ENCODE measurements at places on chromosomes 5 and 9. TPM values are rescaled to one million over a fixed set of nuclear protein-coding genes. Genes with fewer than 3 reads are reported as not detected.

PCDHGA6 gene
- 0.21 TPM for total RNA-seq

PDCD1LG2 gene
- total RNA-seq, result 1.2 TPM

GRCh38 chr5:178453224-178453623, 137.0 kb downstream of the COL23A1 start:
- H3K27ac ChIP-seq, result no peak overlapping the region
- H3K36me3 ChIP-seq, result no peaks in the 10 kb centered on the region
- no peak overlapping the region for H3K4me3 ChIP-seq
- no peaks in the 10 kb centered on the region for H3K27me3 ChIP-seq
- no peak for DNase-seq
- no peaks in the 10 kb centered on the region for H3K4me1 ChIP-seq

BHMT gene
- total RNA-seq, result not detected

- no peaks in the 10 kb centered on the region for H3K27me3 ChIP-seq
- no peaks in the 10 kb centered on the region for H3K4me1 ChIP-seq
- H3K36me3 ChIP-seq, result no peaks in the 10 kb centered on the region
Measured at GRCh38 chr5:131965826-131966415, 20.5 kb upstream of the MEIKIN start.

GRCh38 chr9:11871852-11872251, 821.3 kb upstream of the TYRP1 start:
- H3K4me3 ChIP-seq, result no peak overlapping the region
- no peak for DNase-seq
- H3K27ac ChIP-seq, result no peak overlapping the region
- no peaks in the 10 kb centered on the region for H3K27me3 ChIP-seq

CDC20B gene
- total RNA-seq, result not detected

DNA sequence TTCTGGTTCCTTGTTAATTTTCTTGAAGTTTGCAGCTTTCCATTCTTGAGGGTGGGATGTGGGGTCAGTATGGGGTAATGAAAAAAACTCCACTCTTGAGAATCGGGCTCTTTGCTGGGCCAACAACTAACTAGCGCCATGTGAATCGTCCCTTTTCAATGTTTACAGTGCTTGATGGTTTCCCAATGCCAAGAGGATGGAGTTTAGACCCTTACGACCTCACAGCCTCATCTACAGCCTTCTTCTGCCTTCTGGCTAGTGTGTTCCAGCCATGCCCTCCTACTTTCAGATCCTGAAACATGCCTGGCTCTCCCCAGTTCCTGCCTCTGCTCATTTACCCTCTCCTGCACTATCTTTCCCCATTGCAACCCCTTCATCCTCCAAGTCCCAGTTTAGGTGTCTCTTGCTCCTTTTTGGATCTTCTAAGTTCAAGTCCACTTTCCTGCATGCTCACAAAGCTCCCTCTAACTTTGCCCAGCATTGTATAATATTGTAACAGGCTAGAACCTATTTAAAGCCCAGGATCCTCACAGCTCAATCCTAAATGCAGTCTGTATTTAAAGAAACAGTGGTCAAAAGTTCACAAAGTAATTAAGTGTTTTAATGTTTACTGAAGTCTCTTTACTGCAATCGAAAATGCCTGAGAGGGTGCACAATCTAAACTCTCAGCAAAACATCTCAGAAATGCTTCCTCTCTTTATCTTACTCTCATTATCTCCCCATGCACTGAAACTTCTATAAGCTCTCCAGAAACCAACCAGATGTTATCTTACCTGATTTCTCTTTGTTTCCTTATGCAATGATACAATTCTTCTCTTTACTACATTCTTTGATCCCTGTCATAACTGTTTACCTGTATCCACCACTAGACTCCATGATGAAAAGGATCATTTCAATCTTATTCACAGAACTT, 20.6 kb upstream of the CAST start:
- H3K36me3 ChIP-seq, result no peaks in the 10 kb centered on the region
- DNase-seq, result no peak
- H3K27me3 ChIP-seq, result no peaks in the 10 kb centered on the region
- H3K4me3 ChIP-seq, result no peak overlapping the region

- no peaks in the 10 kb centered on the region for H3K4me1 ChIP-seq
- no peaks in the 10 kb centered on the region for H3K36me3 ChIP-seq
- H3K27me3 ChIP-seq, result no peaks in the 10 kb centered on the region
- H3K4me3 ChIP-seq, result no peak overlapping the region
Measured at GRCh38 chr5:114412510-114413171, 50.8 kb downstream of the KCNN2 start.

SOWAHA gene
- total RNA-seq, result not detected

GRCh38 chr5:119418606-119419100, 33.6 kb upstream of the HSD17B4 start:
- no peaks in the 10 kb centered on the region for H3K4me1 ChIP-seq
- DNase-seq, result no peak
- peak overlapping the region; percentile 14 for H3K27ac ChIP-seq
- no peaks in the 10 kb centered on the region for H3K36me3 ChIP-seq
- H3K4me3 ChIP-seq, result no peak overlapping the region

PCDHGC4 gene
- 0.84 TPM for total RNA-seq

FOXI1 gene
- total RNA-seq, result not detected

DNA sequence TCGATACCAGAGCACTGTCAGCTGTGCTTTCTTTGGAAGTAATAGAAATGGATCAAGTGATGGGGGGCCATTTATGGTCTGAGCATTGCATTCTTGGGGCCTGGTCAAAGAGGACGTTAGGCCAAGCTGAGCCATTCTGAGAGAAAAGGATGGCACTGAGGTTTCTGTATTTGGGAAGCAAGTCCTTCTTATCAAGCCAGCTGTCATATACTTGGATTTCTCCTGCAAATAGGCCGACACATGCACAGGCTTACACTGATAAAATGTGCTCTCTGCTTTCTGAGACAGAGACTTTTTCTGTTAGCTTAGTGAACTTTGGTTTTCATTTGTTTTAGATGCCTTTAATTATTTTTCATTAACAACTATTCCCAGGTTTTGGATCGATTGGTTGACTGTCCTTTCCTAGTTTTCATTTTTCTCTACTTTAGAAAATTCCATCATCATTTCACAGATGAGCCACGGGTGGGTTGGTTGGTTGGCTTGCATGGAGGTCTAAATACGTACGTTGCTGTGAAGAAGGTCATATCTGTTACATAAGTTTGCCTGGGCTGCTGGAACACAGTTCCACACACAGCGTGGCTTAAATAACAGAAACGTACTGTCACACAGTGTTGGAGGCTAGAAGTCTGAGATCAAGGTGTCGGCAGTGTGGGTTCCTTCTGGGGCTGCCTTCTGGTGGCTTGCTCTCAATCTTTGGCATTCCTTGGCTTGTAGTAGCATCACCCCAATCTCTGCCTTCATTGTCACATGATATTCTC, 20.3 kb downstream of the TMOD1 start:
- no peaks in the 10 kb centered on the region for H3K4me1 ChIP-seq
- H3K27ac ChIP-seq, result no peak overlapping the region
- DNase-seq, result no peak

ACOT12 gene
- not detected for total RNA-seq

DNA sequence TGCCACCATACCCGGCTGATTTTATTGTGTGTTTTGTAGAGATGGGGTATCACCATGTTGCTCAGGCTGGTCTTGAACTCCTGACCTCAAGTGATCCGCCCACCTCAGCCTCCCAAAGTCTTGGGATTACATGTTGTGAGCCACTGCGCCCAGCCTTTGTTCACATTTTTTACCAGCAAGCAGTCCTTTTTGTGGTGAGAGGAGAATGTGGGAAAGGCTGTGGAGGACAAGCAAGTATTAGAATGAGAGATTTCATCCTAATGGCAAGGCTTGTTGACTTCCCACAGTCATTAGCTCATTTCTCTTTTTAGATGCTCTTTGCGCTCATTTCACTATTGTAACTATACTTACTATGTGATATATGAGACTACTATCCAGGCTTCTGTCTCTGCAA, 6.1 kb downstream of the IL31RA start:
- no peaks in the 10 kb centered on the region for H3K36me3 ChIP-seq
- H3K27me3 ChIP-seq, result peaks cover 4% of the 10 kb centered on the region
- H3K27ac ChIP-seq, result no peak overlapping the region
- no peak for DNase-seq

- DNase-seq, result no peak
- H3K4me3 ChIP-seq, result no peak overlapping the region
- no peaks in the 10 kb centered on the region for H3K27me3 ChIP-seq
- peaks cover 26% of the 10 kb centered on the region for H3K4me1 ChIP-seq
- no peak overlapping the region for H3K27ac ChIP-seq
Measured at GRCh38 chr5:40385544-40385943, 294.2 kb upstream of the PTGER4 start.

SLC6A7 gene
- not detected for total RNA-seq

DNA sequence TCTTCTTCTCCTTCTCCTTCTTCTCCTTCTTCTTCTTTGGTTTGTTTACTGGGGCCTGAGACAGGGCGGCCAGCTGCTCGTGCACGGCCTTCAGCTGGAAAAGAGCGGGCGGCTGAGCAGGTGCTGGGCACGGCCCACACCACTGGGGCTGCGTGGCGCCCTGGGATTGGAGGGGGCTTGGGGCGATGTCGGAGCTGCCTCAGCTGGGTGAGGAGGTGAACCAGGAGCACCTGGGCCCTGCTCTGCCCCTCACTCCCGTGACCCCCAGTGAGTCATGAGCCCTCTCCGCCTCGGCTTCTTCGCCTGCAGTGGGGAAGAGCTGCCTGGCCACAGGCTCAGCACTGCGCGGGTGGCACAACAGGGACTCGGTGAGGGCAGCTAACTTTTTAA, 14.9 kb downstream of the BRD3OS start:
- H3K36me3 ChIP-seq, result peaks cover 52% of the 10 kb centered on the region
- no peak for DNase-seq
- H3K4me3 ChIP-seq, result no peak overlapping the region
- no peaks in the 10 kb centered on the region for H3K27me3 ChIP-seq

- H3K4me3 ChIP-seq, result no peak overlapping the region
- DNase-seq, result no peak
- no peaks in the 10 kb centered on the region for H3K4me1 ChIP-seq
- H3K36me3 ChIP-seq, result no peaks in the 10 kb centered on the region
Measured at GRCh38 chr9:113298924-113299770, 4.0 kb downstream of the RNF183 start.

GRCh38 chr5:177510567-177511053, 984 bp upstream of the DOK3 start:
- no peak for DNase-seq
- H3K36me3 ChIP-seq, result peaks cover 43% of the 10 kb centered on the region
- H3K4me1 ChIP-seq, result peaks cover 44% of the 10 kb centered on the region
- H3K27me3 ChIP-seq, result no peaks in the 10 kb centered on the region

- no peaks in the 10 kb centered on the region for H3K36me3 ChIP-seq
- H3K4me3 ChIP-seq, result no peak overlapping the region
- H3K4me1 ChIP-seq, result no peaks in the 10 kb centered on the region
- no peak for DNase-seq
- peaks cover 7% of the 10 kb centered on the region for H3K27me3 ChIP-seq
- no peak overlapping the region for H3K27ac ChIP-seq
Measured at GRCh38 chr5:75756211-75756610, 39.0 kb upstream of the POC5 start.

RNF208 gene
- 0.93 TPM for total RNA-seq

DNA sequence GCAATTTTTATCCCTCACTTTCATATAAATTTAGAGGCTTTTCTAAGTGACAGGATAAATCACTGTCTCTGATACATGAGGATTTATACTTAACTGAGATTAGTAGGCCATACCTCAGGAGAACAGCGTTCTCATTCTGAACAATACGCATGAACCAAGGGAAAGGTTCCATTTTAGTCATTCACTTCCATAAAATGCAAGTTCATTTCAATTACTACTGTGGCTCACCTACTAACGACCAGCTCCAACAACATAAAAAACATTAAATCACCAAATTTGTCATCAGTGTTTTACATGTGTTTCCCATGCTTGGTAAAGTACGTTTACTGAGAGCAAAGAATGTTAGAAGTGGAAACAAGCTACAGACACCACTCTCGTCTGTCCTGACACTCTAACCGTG, 67.4 kb downstream of the EFNA5 start:
- H3K4me3 ChIP-seq, result no peak overlapping the region
- H3K36me3 ChIP-seq, result no peaks in the 10 kb centered on the region
- DNase-seq, result no peak
- no peaks in the 10 kb centered on the region for H3K4me1 ChIP-seq
- no peaks in the 10 kb centered on the region for H3K27me3 ChIP-seq

GRCh38 chr5:61290791-61291210, 41.3 kb upstream of the ZSWIM6 start:
- H3K27me3 ChIP-seq, result no peaks in the 10 kb centered on the region
- H3K4me3 ChIP-seq, result no peak overlapping the region
- no peak overlapping the region for H3K27ac ChIP-seq
- no peaks in the 10 kb centered on the region for H3K4me1 ChIP-seq

DNA sequence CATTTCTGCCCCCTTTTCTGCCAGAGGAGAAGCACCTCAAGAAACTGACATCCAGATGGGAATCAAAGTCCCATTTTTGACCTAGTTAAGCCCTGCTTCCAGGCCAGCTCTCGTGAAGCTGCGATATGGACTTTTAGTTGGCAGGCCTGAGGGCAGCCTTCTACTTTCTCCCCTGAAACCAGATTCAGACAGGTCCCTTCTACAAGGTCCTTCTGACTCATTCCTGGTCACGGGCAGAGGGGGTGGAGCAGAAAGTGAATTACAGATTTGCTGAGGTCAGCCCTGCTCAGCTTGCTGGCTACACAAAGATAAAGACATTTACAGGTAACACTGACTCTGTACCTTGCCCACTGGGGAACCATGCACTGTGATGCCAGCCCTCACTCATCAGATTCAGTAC, 52.8 kb upstream of the TUT7 start:
- H3K36me3 ChIP-seq, result no peaks in the 10 kb centered on the region
- DNase-seq, result no peak
- no peaks in the 10 kb centered on the region for H3K4me1 ChIP-seq
- no peaks in the 10 kb centered on the region for H3K27me3 ChIP-seq

GRCh38 chr5:132895719-132896305, 22.3 kb downstream of the LEAP2 start:
- no peak overlapping the region for H3K27ac ChIP-seq
- H3K27me3 ChIP-seq, result no peaks in the 10 kb centered on the region
- H3K36me3 ChIP-seq, result peaks cover 70% of the 10 kb centered on the region
- no peak overlapping the region for H3K4me3 ChIP-seq
- no peaks in the 10 kb centered on the region for H3K4me1 ChIP-seq

DNA sequence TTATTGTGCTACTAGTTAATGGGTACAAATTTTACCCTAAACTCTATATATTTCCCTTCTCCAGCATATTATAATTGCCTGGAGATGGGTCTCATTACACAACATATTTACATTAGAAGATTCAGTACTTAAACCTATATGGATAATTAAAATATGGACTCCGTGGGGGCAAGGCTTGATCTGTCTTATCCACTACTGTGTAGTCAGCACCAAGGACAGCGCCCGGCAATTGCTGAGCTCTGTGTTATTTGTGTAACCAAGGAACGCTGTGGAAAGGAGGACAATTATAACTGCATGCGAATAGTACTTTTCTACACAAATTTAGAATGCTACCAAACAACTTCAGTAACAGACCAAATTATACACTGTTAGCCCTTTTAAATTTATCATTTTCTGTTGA, 77.7 kb downstream of the DNAH5 start:
- H3K4me1 ChIP-seq, result no peaks in the 10 kb centered on the region
- no peak overlapping the region for H3K4me3 ChIP-seq
- no peaks in the 10 kb centered on the region for H3K27me3 ChIP-seq
- no peak for DNase-seq
- no peaks in the 10 kb centered on the region for H3K36me3 ChIP-seq
- no peak overlapping the region for H3K27ac ChIP-seq

GRCh38 chr9:113222482-113222841, 1.1 kb downstream of the SLC31A1 start:
- H3K27me3 ChIP-seq, result no peaks in the 10 kb centered on the region
- peak; percentile 3 for DNase-seq
- H3K4me1 ChIP-seq, result peaks cover 21% of the 10 kb centered on the region
- H3K36me3 ChIP-seq, result no peaks in the 10 kb centered on the region
- no peak overlapping the region for H3K4me3 ChIP-seq

- no peak for DNase-seq
- H3K27ac ChIP-seq, result no peak overlapping the region
- H3K36me3 ChIP-seq, result no peaks in the 10 kb centered on the region
- no peak overlapping the region for H3K4me3 ChIP-seq
Measured at GRCh38 chr5:40401284-40402006, 278.3 kb upstream of the PTGER4 start.
